ENCODE measurements at places on chromosomes 5 and 9. TPM values are rescaled to one million over a fixed set of nuclear protein-coding genes. Genes with fewer than 3 reads are reported as not detected.

The CNTFR gene
- 0.18 TPM for polyA plus RNA-seq

The HTR4 gene
- not detected for polyA plus RNA-seq

The CTXN3 gene
- not detected for polyA plus RNA-seq

The FAM200C gene
- 1.8 TPM for polyA plus RNA-seq

The FASTKD3 gene
- 16.8 TPM for polyA plus RNA-seq

The INSYN2B gene
- polyA plus RNA-seq: 18.0 TPM

The BHMT2 gene
- polyA plus RNA-seq: 6.1 TPM

The CDH10 gene
- not detected for polyA plus RNA-seq

The ADAMTS19 gene
- polyA plus RNA-seq: 0.09 TPM

The TXNDC15 gene
- 86.0 TPM for polyA plus RNA-seq

The GPR150 gene
- 0.23 TPM for polyA plus RNA-seq

The NRG2 gene
- polyA plus RNA-seq: 0.36 TPM

The KCNIP1 gene
- 0.08 TPM for polyA plus RNA-seq

The MZB1 gene
- polyA plus RNA-seq: not detected

The FCN2 gene
- not detected for polyA plus RNA-seq

The ARHGEF37 gene
- polyA plus RNA-seq: 0.38 TPM

The KIF27 gene
- 1.00 TPM for polyA plus RNA-seq

The NIM1K gene
- polyA plus RNA-seq: 1.8 TPM

The ZNF658 gene
- 1.3 TPM for polyA plus RNA-seq

The IL13 gene
- polyA plus RNA-seq: not detected

The ANKRD55 gene
- polyA plus RNA-seq: not detected

The NSUN2 gene
- polyA plus RNA-seq: 40.2 TPM

The NUP214 gene
- 6.8 TPM for polyA plus RNA-seq

The IFNA2 gene
- not detected for polyA plus RNA-seq

The TMEM252 gene
- not detected for polyA plus RNA-seq

The QRFP gene
- polyA plus RNA-seq: not detected

The C9orf153 gene
- polyA plus RNA-seq: 0.06 TPM

The AP3S1 gene
- 165 TPM for polyA plus RNA-seq

The IRGM gene
- polyA plus RNA-seq: not detected

The OSMR gene
- 80.4 TPM for polyA plus RNA-seq

The CD74 gene
- polyA plus RNA-seq: 1.3 TPM

The C7 gene
- 1.5 TPM for polyA plus RNA-seq

The TLE1 gene
- 29.3 TPM for polyA plus RNA-seq

The STK32A gene
- 0.16 TPM for polyA plus RNA-seq

The GFI1B gene
- polyA plus RNA-seq: 0.02 TPM

The NTNG2 gene
- 0.26 TPM for polyA plus RNA-seq

The THOC3 gene
- 25.2 TPM for polyA plus RNA-seq

The FGF18 gene
- polyA plus RNA-seq: 2.0 TPM

The INSL6 gene
- not detected for polyA plus RNA-seq

The SLC22A5 gene
- 3.4 TPM for polyA plus RNA-seq

The AIF1L gene
- polyA plus RNA-seq: 2.3 TPM

The PCDHB14 gene
- polyA plus RNA-seq: 0.86 TPM

The MAPK9 gene
- polyA plus RNA-seq: 36.8 TPM

The STPG3 gene
- polyA plus RNA-seq: not detected

The LECT2 gene
- polyA plus RNA-seq: not detected
